ENCODE measurements at places on chromosomes 4 and X.

DNA sequence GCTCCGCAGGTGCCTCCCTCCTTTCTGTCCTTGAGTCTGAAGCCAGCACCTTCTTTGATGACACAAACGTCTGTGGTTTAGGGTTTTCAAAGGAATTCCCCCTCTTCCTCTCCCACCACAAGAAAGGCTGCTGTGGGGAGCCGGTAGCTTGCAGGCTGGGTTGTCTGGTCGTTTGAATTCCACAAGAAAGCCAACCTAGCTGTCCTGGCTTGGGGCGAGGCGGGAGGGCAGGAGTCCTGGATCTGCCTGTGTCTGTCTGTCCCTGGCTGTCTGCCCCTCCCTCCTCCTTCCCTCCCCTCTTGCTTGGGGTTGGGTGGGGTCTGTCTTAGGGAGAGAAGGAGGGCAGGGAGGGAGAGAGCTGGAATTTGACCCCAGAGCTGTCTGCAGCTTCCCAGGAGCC lies 56.3 kb downstream of the SHROOM2 start:
- no peak for DNase-seq

- DNase-seq = no peak
These were observed 132.7 kb downstream of the ARHGAP10 start for GRCh38 chr4:147864607-147865006.

GRCh38 chr4:7193030-7193958 lies 956 bp downstream of the SORCS2 start:
- no peak for DNase-seq

DNA sequence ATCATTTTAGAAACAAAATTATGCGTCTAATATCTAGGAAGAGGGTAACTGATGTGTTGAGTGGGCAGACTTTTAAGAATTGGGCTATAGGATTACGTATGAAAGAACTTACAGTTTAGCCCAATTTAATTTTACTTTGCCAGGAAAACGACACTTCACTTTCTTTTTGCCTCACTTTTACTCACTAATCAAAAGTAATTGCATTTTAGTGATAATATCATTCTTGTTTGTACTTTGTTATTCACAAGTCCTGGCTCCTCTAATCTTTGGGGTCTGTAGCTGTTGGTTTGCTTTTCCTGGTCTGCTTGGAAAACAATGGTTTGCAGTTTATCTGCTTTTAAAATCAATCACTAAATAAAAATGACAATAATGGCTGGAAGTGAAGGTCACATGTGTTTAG lies 2.9 kb upstream of the ARX start:
- DNase-seq = no peak

DNA sequence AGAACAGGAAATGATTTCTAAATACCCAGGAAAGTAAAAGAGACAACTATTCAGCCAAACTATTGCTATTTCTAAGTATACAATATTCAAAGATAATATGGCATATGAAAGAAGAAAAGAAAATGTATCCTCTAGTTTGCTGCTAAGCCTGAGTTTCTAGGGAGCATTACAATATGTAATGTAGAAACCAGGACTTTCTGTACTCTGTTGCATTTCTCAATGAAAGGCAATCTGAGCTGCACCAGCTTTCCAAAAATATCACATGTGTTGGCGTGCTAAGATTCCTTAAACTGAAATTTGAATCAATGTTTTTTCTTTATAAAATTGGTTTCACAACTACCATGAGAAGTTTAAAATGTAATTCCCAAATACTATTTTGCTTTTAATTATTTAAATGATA lies 129.6 kb downstream of the ANK2 start:
- no peak for DNase-seq

DNA sequence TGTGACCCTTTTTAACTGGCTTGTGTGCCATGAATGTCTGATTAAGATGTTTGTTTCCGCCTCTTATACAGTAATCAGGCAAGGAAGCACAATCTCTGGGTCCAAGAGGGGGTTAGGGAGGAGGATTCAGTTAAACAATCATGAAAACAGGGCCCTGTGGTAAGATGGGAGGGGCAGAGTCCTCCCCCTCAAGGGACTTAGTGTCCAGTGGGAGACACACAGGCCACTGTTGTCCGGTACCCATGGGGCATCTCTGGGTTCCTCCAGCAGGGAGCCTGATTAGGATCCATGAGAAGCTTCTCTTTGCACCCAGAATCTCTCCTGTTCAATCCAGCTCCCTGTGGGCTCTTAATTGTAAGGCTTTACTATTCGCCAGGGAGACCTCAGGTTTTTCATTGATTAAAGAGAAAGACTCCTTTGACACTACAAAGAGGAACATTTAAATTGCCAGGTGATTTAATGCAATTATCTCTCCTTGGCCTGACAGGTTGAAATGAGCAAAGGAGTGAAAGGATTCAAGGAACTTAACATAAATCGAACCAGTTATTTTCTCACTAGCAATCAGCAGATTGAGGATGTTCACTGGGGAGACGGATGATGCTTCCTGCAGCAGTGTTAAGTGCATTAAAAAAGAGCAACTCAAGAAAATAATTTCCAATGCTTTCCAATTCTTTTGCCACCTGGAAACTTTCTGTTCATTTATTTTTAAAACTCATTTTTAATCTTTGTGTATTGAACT lies 225.4 kb downstream of the PTTG2 start:
- no peak for DNase-seq

DNA sequence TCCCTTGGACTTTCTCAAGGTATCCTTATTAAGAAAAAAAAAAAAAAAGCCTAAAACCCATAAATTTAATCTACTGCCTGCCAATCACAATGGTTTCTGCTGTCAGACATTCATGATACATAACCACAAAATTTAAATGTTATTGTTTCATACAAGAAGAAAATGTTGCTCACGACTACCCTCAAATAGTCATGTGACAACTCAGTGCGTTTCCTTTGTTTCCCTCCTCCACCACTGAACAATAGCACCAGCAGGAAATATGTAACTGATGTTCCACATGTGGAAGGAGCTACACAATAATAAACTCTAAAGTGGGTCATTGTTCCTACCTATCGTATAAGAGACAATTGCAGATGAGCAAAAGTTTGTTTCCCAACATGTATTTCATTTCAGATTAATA lies 244.1 kb upstream of the EDNRA start:
- DNase-seq = no peak

GRCh38 chr4:128267745-128268144 lies 19.9 kb downstream of the PGRMC2 start:
- DNase-seq = no peak

DNA sequence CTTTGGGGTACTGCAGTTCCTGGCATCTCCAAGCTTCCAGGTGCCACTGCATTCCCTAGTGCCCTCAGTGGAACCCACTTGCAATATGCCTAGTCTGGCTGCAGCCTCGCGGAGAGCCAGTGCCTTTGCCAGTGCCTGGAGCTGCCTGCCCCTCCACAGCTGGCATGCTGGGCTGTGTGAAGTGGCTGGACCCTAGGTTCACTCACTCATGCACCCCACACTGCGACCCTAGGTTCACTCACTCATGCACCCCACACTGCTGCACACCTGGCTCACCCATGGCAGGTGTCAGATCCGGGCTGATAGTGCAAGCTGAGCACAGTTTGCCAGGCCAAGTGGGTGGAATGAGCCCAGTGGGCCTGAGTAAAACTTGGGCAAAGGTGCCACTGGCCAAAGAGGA lies 253.0 kb upstream of the NDST4 start:
- DNase-seq = no peak

DNA sequence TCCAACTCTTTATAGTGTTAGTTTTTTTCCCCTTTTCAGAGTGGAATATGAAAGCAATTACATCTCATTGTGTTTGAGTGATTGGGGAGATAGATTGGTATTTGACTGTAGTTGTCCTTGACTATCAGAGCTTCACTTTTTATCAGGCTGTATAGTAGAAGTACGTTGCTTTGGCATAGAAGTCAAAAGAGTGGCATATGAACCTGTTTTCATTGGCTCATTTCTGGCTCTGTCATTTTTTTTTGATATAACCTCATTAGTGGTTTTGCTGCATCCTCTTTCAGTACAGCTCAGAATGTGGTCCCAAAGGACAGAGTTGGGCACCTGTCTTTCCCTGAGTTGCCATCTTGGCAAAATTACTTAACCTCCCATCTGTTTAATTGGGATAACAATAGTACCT lies 1.4 kb downstream of the TMA16 start:
- DNase-seq = no peak

DNA sequence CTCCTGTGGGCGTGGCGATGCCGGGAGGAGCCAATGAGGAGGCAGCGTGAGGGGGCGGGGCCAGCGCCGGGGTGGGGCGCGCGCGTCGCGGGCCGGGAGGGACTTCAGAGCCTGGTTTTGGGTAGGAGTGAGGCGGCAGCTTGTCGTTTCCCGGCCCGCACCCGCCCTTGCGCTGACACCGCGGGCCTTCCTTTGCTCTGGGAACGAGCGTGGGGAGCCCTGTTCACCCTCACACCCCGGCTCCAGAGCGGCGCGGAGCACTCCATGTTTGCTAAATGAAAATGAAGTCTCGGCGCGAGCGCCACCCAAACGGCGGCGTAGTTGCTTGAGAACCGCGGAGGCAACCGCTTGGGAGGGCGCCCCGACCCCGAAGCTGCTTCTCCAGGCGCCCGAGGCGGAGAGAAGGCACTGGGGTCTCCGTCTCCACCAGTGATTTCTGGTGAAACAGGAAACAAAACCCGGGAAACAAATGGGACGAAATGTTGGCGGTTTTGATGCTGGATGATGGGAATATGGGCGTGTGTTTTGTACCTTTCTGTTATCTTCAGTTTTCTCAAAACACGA lies 497 bp upstream of the GRPEL1 start:
- DNase-seq = no peak

GRCh38 chrX:45718676-45719075 lies 518.0 kb upstream of the DIPK2B start:
- no peak for DNase-seq

GRCh38 chr4:2996415-2996814 lies 33.0 kb downstream of the GRK4 start:
- no peak for DNase-seq

DNA sequence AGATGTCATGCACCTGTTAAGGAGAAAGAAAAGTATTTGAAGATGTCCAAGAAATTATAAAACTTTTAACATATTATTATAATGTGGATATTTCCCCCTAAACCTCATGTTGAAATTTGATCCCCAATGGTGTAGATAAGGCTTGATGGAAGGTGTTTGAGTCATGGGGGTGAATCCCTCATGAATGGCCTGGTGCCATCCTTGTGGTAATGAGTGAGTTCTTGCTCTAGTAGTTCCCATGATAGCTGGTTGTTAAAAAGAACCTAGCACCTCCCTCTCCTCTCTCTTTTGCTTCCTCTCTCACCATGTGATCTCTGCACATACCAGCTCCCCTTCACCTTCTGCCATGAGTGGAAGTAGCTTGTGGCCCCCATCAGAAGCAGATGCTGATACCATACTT lies 176.6 kb upstream of the NR3C2 start:
- DNase-seq = no peak
